ENCODE measurements at places on chromosomes 5 and 9. TPM values are rescaled to one million over a fixed set of nuclear protein-coding genes. Genes with fewer than 3 reads are reported as not detected.

The ZNF608 gene
- 106 TPM for total RNA-seq

DNA sequence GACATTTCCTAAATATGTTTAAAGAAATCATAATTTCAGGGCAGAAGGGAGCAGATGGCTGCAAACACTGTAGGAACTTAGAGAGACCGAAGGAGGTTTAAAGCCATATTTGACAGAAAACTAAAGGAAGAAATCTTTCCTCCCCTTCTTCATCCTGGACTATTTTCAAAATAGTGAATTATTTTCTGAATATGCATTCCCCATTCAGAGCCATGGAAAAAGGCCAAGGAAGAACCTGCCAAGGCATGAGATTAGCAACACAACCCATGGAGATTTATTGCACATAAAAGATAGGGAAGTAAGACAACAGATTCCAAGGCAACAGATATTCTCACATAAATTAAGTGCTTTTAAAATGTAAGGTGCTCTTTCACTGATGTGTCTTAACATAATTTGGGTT, 233.3 kb upstream of the ADAMTS16 start:
- DNase-seq = no peak

DNA sequence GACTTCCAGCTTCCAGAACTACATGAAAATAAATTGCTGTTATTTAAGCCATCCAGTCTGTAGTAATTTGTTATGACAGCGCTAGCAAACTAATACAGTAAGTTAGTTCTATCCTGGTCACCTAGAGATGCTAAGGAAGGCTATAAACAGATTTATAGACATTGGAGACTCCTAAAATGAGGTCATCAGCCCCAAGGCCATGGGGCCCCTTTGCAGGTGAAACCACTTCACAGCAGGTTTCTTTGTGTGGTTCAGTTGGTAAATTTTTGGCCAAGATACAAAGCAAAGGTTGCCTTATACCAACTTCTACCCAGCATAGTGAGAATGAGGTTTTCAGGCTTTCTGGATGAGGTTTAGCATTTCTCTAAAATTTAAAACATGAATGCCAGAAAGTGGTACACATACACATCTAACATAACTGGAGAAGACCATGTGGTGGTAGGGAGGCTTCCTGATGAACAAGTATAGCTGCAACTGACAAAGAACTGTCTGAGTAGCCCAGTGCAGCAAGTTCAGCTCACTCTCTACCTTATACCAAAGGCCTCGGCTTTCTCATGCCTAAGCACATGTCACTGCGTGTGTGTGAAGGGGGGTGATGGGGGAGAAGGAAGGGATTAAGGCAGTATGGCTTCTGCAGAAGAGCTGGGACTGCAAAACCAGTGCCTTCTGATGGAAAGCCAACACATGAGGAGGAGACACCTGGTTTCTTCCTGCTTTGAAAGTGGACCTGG, 264.6 kb upstream of the TAS2R1 start:
- no peak for DNase-seq

- DNase-seq = no peak
These were observed 8.7 kb upstream of the ARL14EPL start for GRCh38 chr5:116023619-116024018.

DNA sequence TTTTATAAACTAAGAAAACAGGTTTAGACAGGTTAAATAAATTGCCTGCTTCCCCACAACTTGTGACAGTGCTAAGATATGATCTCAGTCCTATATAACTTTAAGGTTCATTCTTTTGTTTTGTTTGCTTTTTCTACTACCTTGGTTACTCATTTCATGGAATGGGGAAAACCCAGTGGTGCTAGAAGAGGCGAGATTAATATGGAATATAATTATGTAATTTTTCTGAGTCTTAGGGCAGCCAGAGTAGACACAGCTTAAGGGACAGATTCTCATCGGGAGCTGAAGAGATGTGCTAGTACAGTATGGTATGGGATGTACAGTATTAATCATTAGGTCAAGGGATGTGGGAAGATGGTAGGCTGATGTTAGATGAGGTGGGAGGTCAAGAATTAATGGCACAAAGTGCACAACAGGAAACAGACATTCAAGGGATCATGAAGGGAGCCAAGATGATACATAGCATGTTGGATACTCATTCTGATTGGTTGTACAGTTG, 6.2 kb downstream of the TRIM32 start:
- no peak for DNase-seq
